T-helper 22 cell (primary cell): ENCODE measurements at places on chromosomes 2 and 18.

DNA sequence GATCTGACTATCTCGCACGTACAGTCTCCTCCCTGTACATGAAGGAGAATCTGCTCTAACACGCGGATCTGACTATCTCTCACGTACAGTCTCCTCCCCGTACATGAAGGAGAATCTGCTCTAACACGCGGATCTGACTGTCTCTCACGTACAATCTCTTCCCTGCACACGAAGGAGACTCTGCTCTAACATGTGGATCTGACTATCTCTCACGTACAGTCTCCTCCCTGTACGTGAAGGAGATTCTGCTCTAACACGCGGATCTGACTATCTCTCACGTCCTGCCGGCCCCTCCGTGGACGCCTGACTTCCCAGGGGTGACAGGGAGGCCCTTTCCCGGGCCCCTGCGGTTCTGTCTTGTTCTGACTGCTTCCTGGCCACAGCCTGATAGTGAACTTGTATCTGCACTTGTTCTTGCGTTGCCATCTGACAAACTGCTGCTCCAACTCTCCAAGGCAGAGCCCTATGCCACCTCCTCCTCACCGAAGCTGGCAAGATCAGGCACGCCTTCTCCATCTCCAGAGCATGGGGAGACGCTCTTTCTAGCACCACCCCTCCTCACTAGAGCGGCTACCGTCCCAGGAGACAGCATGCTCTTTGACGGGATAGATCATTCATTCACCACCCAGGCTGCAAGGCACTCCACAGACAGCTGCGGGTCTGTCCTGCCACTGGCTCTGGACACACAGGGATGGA lies 238.6 kb downstream of the TWIST2 start:
- DNase-seq = no peak

DNA sequence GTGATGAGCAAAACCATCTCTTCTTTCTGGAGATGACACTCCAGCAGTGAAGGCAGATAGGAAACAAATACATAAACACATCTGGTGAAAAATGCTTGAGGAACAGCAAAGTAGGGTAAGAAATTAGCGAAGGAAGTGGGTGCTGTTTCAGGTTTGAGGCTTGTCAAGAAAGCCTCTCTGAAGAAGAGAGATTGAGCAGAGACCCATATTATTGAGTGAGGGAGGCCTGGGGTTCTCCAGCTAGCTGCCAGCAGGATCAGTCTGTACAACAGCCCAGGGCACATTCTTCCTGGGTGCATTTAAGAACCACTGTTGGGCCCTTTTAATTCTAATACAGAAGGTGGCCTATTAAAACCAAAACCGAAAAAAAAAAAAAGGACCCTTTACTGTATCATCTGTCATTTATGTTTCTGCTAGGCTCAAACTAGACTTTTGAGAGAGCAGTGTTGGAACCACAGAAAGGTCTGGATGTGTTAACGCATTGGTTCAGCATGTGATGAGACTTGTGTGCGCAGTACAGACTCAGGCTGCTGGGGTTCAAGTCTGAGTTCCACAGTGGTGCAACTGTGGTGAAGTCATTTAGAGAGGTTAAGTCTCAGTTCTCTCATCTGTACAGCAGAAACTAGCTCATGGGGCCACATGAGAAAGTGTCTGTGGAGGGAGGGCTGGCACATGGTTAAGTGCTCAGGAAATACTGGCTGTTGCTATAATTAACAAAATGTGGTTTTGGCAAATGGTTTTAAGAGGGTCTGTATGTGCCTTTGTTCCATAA lies 28.9 kb downstream of the MGAT5 start:
- DNase-seq = no peak

GRCh38 chr2:113117541-113118262 lies 9.7 kb upstream of the IL1RN start:
- no peak for DNase-seq

GRCh38 chr2:223113161-223113560 lies 61.2 kb downstream of the KCNE4 start:
- DNase-seq = no peak

- DNase-seq = no peak
Measured at GRCh38 chr2:237486819-237487448, at the start of gene MLPH. TSS of gene MLPH (plus strand) at chr2:237487251. CDS start at chr2:237493427, 6,176 bp downstream.

- DNase-seq = no peak
Measured at GRCh38 chr2:234559609-234560008, 62.7 kb upstream of the ARL4C start.

- no peak for DNase-seq
Measured at GRCh38 chr2:80040226-80040625, 264.3 kb downstream of the LRRTM1 start.

DNA sequence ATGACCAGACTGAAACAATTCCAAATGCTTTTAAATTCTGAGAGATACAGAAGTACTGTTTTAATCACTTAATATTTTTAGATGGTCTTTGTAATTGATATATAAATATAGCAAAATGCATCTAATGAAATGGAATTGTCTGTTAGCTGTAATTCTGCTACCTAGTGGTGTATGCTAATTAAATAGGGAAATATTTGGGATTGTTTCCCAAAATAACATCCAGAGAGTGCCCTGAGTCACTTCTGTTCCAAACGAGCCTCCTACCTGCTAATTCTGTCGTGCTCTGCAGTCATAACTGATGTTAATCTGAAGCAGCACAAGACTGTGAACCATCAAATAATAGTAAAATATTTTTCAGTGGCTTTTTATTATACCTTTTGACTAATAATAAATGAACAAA lies 71.4 kb upstream of the NOSTRIN start:
- no peak for DNase-seq

DNA sequence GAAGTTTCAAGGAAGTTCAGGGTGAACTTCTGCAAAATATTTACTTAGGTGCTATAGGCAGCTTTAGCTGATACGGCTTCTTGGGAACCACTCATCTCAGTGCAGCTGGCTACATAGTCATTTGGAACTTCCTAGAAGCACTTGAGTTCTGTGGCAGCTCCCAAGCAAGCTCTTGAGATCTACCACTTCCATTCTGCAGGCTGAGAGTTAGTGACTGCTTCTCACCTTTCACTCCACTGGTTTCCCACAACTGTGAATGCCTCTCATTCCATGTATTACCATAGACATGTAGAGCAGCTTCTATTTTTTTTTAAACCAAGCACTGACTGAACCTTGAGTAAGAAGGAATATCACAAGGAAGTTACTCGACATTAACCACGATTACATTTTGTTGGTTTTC lies 994.1 kb upstream of the ACVR2A start:
- DNase-seq = no peak

DNA sequence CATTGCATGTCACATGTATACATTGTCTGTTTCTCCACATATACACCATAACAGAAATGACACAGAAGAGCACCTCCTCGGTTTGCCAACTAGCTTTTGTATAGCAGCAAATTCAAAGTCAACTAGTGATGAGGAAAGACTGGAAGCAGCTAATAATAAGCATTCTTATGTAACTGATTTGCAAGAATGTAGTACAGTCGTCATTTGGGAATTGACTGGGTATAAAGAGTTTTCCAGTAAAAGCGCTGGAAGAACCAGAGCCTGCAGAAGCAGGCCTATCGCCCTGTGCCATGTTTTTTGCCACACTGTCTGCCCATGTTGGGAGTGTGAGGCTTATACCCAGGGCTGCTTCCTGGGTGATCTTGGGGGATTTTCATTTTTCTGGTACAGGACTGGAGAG lies 310.6 kb downstream of the GBX2 start:
- DNase-seq = no peak

- no peak for DNase-seq
Measured at GRCh38 chr18:22509423-22509822, 91.7 kb upstream of the CTAGE1 start.

GRCh38 chr2:19714926-19715325 lies 186.9 kb downstream of the TTC32 start:
- DNase-seq = no peak

GRCh38 chr18:55607773-55608172 lies 19.8 kb upstream of the TCF4 start:
- no peak for DNase-seq

DNA sequence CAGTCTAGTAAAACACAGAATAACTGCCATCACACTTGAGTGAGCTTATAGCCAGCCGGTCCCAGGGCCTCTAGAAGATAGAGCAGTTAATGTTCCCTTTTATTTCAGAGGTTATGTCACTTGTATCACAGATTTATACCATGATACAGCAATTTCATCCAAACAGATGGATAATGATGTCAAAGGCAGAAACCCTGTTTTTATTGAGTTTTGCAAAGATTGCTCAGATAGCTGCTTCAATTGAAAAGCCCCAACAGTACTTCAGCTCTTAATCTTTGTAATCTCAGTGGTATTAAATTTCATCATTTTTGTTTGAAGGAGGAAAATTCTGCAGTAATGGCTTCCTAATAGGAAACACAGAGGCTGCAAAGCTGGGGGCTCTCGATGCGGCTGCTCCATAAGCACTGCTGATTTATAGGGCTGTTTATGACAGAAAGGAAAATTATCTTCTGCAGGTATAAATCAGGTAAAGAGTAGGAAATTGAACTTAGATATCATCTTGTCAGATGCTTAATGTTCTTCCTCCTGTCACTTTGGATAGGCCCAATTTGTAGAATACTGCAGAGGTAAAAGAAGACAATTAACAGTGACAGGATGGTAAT lies 112.3 kb downstream of the LNPK start:
- no peak for DNase-seq

DNA sequence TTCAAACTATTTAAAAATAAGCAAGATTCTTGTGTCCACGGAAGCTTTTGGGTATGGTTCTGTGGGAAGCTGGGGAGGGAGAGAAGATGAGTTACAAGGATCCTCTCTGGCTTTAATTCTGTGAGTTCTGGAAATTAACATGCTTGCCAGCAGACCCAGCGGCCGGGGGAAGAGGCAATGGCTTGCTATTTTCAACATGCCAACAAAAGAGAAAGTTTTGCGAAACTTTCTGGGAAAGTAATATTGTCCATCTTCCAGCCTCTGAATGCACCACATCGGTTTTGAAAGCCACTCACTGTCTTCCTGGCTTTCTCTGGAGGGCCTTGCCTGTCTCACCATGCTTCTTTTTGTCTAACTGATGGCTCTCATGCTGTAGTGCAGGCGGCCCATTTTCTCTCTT lies 85.7 kb downstream of the EN1 start:
- DNase-seq = no peak

GRCh38 chr2:99611034-99611433 lies 121.2 kb upstream of the REV1 start:
- DNase-seq = no peak
